Naive B cell (primary cell): ENCODE measurements at places on chromosomes 2 and 18. TPM values are rescaled to one million over a fixed set of nuclear protein-coding genes. Genes with fewer than 3 reads are reported as not detected.

SLC8A1 gene
- not detected for polyA plus RNA-seq

ST8SIA3 gene
- not detected for polyA plus RNA-seq

RFTN2 gene
- not detected for polyA plus RNA-seq

CBLN2 gene
- not detected for polyA plus RNA-seq

REG1B gene
- not detected for polyA plus RNA-seq

FLACC1 gene
- 1.2 TPM for polyA plus RNA-seq

DAPL1 gene
- polyA plus RNA-seq = not detected

FBXO48 gene
- 0.19 TPM for polyA plus RNA-seq
